ENCODE measurements at places on chromosomes 2 and 18.

DNA sequence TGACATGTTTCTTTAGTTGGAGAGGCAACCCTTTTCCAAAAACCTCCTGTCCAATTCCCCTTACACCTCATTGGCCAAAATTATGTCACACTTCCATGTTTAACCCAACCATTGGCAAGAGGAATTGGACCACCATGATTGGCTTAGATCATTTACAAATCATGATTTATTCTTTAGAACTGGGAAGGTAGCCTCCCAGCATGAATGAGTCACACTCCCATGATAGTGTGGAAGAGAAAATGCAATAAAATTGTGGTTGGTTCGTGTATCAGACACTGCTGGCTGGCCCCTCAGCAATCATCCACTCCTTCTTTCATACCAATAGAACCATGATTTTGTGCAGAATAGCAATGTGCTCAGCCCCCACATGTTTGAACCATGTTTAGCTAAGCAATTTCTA is 156.6 kb upstream of the ACVR2A start:
- DNase-seq: no peak

DNA sequence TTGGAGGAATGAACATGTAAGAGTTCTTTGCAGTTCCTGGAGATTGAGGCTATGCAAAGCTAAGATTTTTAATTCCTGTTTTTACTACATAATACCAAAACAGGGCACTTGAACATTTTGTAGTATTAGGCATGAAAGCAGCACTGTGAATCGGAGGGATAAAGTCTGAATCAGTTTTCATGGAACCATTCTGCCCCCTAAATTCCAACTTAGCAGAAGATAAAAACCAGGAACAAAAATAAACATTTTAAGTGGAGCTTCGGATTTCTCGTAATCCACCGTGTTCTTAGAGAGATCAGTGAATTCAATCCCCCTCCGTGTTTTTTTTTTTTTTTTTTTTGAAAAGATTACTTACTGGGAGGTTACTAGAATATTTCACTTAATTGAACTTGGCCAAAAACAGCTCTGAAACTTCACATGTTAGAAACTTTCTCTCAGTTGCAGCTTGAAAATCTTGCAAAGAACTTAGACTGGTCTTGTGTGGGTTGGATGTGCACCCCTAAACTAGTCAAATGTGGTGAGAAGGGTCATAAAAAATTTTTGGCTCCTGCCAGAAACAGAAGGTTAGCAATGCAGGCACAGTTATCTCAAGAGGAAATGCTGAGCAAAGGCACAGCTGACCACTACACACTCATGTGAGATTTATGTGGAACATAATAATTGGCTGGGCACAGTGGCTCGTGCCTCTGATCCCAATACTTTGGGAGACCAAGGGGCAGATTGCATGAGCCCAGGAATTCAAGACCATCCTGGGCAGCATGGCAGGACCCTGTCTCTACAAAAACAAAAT is 145.4 kb upstream of the RNF152 start:
- no peak for DNase-seq

- no peak for DNase-seq
Measured at GRCh38 chr18:71106701-71107100, 817.9 kb downstream of the SOCS6 start.

DNA sequence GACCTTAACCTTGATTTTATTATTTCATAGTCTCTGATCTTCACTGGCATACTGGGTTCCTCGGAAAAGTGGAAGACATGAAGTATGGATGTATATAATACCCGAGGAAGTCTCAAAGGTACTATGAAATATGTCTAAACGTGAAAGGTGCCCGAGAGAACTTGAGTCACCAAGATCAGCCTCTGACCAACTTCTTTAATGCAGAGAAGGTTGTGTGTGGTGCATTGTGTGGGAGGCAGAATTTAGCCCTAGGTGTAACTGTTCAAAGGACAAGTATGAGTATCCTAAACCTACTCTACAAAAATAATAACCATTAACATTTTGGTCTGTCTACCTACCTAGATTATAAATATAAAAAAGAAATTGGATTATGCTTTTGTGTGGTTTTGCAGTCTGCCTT is 36.1 kb downstream of the OSBPL6 start:
- DNase-seq: no peak

DNA sequence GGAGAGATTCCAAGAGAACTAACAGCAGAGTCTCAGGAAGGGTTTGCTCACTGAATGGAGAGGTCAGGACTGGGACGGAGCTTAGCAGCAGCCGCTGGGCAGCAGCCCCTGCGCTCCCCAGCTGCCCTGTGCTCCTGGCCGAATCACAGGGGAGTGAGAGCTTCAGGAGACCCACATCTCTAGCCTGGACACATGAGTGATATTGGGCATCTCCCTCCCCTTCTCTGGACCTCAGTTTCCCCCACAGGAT is 511 bp downstream of the MATN3 start:
- DNase-seq: no peak

DNA sequence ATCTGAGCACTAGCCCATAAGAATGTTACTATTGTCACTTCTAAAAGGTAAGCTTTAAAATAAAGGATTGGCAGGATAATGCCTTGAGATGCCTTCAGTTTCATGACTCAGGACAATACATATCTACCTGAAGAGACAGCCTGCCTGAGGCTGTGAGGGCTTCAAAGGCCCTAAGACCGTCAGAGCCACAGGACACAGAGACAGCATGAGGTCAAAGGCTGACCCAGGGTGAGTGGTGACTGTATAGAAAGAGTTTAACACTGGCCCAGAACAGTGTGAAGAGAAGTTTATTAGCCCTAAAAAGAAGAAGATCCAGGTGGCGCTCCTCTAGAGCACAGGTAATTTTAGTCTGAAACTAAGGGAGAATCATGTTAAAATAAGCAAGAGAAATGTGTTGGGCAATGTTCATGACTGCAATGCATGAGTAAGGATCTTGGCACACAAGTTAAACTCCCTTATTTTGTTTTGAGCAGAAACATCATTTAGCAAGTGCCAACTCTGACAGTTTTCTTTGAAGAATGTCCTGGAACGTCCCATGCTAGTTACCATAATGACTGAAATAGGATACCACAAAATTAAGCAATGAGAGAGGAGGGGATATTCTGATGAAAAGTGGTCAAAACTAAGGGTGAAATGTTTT is 78.1 kb upstream of the FAM110C start:
- DNase-seq: no peak

- no peak for DNase-seq
Measured at GRCh38 chr2:240642061-240642805, 17.0 kb downstream of the GPR35 start.

DNA sequence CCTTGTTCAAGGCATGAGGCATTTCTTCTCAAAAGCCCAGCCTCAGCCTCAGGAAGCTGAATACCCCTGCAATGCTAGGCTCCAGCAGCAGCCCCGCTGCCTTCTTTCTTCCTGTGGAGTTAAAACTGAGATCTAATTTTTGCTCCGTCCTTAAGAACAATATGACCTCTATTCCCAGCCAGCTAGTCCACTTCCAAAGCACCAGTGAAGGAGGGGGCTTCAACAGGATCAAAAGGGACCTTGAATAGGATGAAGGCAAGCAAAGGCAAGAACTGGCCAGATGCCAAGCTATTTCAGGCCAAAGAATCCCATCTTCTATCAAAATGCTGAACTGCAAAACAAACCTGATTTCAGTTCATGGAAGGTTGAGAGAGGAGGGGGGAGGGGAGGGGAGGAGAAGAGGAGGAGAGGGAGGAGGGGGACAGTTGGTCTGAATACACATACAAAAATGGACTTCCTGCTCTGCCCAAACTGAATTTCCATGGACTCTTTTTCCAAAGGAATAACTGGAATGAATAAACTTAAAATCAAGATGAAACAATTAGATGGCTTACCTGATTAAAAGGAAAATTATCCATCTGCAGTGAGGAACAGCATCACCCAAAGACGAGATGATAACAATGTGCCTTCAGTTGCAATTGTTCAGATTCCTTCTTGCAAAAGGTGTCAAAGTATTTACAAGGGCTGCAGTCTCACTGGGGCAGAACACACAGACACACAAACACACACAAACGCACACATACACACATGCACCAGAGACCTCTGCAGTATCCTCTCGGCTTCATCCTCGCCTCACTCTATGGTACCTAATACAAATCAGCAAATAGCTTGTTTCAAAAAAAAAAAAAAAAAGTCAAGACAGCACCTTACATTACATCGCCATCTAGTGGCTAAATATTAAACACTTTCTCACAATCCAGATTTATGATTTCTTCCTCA is at the start of gene SCN1A:
Gene SCN1A (minus strand): TSS at position 804 of the 939 bp plus-strand sequence. CDS start 54,399 bp downstream, outside the sequence.
- peak; percentile 7 for DNase-seq

- no peak for DNase-seq
Measured at GRCh38 chr2:207567671-207568070, 37.9 kb downstream of the CREB1 start.

DNA sequence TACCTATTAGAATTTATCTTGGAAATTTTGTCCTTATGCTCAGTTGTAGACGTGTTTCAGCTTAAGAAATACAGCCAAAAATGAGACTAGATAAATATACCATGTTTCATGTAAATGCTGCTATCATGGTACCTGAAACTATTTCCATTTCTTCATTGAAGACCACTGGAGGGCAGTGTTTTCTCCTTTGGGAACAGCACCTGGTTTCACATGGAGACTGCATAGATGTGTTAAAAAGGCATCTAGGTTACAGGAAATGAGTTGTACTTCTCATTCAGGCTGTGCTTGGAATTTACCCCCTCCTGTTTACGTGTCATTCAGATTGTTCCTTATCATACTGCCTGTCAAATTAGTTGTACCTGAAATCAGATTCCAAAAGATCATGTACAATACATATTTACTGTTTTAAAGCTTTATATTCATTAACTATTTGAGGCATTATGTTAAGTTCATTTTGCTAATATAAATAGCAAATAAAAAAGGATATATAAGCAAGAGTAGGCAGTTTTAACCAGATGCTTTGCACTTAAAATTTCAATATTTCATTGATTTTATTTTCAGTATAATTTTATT is 57.3 kb upstream of the PSMD14 start:
- no peak for DNase-seq

GRCh38 chr2:54701029-54701428 is 22.4 kb upstream of the EML6 start:
- DNase-seq: no peak

GRCh38 chr2:179596018-179596417 is 265.4 kb downstream of the ZNF385B start:
- peak; percentile 42 for DNase-seq

DNA sequence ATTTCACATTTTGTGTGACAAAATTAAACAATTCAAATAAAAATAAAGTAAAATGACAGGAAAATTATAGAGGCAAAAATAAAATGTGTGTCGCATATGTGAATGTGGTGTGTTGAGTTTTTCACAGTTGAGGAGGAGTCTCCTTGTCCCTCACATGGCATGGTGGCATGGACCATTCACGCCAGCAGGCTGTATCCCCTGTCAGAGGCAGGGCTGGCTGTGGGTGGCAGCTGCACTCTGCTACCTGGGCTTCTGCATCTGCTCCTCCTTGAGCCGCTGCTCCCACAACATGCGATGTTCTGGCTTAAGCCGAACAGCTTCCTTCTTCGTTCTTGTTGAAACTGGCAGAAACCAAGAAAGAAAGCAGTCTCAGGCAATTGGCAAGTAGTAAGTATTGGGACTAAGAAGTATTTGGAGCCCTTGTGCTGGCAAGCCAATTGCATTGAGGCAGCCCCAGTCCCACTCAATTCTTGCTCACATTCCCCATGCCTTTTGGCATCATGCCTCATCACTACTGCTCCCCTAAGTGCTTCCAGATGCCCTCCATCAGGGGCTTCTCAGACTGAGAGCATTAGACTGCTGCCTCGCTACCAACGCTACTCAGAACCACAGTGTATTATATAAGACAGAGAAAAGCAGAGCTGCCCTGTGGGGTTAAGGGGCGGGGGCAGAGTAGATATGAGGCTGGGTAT is 177.9 kb upstream of the NABP1 start:
- DNase-seq: peak; percentile 45

- DNase-seq: no peak
Measured at GRCh38 chr2:203799908-203800307, 67.7 kb upstream of the CTLA4 start.

DNA sequence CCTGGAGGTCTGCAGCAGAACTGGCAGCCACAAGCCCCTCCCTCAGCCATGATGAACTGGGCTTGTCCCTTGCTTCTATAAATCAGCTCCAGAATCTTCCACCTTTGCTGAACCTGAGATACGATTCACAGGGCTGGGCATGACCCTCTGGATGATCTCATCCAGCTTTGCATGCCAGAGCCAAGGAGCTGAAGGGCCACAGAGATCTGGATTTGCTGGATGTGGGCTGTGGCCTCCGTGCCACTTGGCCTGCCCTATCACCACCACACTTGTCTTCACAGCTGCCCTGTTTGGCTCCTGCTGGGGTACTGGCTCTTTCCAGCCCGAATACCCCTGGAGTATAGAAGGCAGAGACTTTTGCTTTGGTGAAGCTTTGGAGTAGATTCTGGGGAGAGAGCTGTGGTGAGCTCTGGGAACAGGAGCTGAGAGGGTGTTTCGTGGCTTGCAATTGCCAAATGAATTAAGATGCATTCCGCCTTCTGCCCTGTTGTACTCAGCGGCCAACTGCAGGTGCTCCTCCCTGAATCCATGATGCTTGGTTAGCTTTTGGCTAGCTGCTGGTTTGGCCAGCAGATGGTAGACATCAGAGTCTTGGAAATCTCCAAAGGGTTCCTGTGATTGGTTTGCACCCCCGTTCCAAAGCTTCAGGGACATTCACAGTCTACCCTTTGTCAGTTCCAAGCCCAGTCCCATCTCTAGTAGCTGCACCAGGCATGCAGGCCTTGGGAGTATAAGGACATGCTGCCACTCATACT is 30.9 kb upstream of the GIGYF2 start:
- no peak for DNase-seq

GRCh38 chr2:115739574-115739973 is 1297.1 kb downstream of the DPP10 start:
- DNase-seq: no peak

DNA sequence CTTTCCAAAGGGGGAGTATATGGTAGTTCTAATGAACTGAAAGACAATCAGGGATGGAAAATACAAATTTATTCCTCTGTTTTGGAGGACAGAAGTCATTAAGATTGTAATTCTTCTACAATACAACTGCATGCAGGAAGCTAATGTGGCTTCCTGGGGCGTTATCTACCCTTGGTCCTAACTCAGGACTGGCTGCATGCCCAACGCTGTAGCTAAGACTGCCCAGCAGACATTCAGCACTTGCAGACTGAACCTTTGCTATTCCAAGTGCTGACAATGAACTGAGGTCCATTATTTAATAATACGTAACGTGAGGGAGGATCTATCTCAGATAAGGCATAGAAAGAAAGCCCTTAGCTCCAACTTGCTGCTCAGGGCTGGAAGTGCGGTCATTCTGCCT is 53.2 kb downstream of the ZAP70 start:
- no peak for DNase-seq

All from AG04450 (cell line).